NCI-H1092 (cell line): ENCODE measurements at places on chromosomes 5 and 9.

DNA sequence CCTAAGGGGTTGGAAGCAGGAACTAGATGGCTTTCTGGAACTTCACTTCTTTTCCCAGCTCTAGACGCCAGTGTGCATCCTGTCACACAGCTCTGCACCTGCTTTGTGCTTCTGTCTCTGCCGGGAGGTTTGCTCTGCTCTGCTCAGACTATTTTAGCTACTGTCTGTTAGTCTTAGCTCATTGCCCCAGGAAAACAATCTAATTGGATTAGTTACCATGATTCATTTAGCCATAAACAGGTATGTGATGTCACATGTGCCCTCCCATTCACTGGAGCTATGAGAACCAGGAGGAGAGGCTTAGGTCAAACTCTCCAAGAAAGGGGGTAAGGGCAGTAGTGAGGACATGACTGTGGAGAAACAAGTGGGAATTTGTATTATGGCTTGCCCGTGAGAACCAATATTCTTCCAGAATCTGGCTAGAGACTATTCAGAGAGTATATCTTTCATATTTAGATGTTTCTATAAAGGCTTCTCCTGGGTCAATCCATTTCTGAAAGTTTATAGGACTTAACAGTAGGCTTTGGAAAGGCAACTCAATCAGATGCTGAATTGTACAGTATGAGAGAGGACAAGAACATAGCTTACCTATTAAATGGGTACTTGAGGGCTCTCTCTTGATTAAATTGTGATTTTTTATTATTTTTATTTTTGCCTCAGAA lies 22.4 kb upstream of the NREP start:
- DNase-seq, result no peak

DNA sequence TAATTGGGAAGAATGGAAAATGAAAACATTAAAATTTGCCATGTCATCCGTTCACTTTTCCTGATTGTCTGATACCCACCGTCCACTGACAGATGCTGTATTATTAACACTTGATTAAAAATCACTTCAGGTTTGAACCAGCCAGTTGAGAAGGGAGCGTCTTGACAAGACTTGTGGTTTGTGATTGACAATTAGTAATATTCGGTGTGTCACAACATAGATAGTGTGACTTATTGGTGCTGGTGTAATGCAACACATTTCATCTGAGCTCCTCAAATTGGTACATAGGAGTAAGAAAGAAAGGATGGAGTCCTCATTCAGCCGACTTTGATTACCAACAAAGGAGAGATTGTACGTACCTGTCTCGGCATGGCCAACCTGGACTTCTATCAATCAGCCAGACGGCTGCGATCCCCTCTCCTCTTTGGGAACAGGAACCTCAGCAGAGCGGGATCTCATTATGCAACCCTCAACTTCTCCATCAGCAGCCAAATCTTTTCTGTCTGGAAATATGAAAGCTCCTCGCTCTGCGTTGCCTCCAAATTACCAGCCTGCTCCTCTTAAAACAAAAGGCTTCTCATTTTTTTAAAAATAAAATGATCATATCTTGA lies 211.7 kb upstream of the MVB12B start:
- DNase-seq, result no peak

GRCh38 chr9:120933310-120934055 lies 6.9 kb upstream of the TRAF1 start:
- no peak for DNase-seq

GRCh38 chr5:83802686-83803085 lies 82.0 kb upstream of the HAPLN1 start:
- no peak for DNase-seq

- DNase-seq, result no peak
Observed at GRCh38 chr9:68979538-68980314, 34.2 kb downstream of the PRKACG start.

- DNase-seq, result no peak
Observed at GRCh38 chr9:109418827-109419226, 79.3 kb downstream of the PTPN3 start.

DNA sequence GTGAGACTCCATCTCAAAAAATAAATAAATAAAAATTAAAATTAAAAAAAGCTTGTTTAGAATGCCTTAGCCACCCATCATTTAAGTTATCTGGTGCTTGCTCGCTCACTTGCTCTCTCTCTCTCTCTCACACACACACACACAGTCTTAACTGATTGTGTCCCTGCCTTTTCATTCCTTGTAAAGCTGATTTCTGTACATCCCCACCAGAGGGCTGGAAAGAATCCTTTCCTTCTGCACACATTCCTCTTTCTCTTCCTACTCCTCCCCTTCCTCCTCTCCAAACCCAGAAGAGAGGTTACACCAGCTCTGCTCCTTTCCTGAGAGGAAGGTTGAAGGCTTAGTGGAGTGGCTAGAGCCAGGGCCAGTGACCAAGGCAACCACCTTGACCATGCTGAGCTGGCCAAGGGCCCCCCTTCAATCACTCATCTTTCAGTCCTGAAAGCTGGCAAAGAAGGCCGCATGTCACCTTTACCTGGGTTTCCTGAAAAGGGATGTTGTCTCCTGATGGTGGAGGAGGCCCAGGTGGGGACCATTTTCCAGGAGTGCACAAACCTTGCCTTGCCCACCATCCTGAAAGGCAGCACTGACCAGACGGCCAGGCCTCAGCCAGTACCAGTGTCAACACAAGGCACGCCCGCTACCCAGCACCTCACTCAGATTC lies 25.6 kb downstream of the STK10 start:
- no peak for DNase-seq

DNA sequence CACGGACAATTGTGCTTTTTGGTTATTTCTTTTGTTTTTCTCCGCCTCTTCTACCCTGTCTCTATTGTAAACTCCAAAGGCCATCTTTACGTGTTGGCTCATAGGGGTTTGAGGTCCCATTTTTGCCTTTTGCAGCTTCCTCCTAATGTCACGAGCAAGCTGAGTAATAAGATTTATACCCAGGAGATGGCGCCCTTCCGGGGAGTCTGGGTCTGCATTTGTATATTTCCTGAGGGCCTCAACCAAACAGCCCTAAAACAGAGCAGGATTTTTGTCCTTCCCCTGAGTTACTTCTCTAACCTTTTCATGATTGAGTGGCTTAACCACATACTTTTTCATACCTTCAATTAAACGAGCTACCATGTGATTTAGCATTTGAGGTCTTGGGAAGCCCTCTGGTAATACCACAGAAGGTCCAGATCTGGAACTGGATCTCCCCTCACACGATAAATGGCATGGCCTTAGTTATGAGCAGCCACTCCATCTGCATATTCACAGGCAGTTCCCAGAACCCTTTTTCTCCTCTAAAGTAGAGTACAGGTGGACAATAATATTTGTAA lies 11.2 kb upstream of the CFAP95 start:
- DNase-seq, result no peak

DNA sequence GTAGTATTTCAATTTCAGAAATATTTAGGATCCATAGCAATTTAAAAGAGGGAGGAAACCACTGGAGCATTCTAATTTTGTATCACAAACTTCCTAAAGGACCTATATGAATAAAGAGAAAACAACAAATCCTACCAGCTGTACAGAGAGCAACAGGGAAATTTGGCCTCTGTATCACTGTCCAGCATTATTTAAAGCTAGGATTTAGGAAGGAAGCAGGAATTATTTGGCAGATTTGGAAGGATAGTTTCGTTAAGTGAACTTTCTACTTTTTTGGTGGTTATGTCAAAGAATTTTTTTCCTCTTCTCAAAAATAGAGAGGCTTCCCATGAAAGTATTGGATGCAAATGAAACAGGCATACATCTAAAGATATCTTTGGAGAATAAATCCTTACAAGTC lies 269.7 kb downstream of the RAB3C start:
- no peak for DNase-seq

DNA sequence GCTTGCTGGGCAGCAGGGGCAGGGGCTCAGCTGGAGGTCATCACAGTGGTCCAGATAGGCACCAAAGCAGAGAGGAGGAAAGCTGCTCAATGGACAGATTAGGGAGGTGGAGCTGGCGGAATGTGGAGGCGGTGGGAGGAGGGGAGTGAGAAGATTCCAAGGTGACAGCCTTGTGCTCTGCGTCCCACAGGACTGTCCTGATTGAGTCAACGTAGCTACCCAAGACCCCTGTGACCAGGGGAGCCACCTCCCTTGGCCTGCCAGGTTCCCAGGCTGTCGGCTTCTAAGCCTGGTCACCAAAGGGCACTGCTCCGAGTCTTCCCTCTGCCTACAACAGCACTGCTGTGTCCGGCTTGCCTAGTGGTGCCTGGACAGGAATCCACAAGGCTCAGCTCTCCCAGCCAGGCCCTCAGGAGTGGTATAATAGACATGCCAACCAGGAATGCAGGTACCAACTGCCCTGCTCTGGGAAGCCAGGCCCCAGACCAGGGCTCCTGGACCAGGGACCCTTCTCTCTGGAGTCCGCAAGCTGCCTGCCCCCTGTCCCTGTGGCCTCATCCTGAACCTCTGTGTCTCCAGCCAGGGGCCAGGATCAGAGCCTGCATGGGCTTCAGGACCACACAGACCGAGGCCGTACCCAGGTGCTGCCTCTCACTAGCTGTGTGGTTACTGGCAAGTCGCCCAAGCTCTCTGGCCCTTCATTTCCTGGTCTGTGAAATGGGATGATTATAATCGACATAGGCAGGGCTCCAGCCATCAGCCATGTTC lies 67.9 kb downstream of the STK10 start:
- DNase-seq, result no peak

GRCh38 chr5:41877408-41877807 lies 7.2 kb upstream of the OXCT1 start:
- no peak for DNase-seq

DNA sequence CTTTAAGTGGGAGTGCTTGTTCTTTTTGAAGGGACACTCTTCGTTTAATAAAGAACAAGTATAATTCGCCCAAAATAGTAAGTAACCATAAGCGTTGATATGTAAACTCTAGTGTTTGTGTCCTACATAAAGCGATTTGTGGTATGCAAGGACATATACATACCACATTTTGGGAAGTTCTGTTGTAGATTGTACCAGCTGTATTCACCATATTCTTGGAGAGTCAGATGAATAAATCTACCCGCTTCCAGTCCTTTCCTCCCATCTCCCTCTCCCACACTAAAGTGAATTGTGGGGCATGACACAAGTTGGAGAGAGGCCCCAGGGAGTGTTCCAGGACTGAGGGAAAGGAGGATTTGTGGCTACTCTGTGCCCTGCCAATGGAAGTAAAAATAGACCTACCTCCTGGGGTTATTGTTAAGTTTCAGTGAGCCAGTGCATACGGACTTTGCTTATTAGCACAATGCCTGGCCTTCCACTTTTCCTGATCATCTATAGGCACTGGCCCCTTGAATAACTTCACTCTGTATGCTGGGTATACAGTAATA lies 40.6 kb downstream of the ARHGAP26 start:
- DNase-seq, result no peak

DNA sequence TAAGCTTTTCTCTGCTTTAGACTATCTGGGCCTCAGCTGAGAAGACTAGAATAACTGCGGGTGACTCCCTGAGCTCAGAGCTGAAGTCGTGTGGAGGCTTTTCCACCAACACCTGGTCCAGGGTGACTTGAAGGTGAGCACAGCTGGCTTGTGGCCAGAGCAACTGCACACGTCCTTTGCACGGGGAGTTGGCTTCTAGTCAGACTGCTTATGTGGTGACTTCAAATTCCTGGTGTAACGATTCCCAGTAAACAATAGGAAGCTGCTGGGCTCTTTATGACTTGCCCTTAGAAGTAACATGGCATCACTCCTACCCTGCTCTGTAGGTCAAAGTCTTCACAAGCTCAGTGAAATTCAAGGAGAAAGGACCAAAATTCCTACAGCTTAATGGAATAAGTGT lies 800.6 kb upstream of the CDH6 start:
- DNase-seq, result no peak

DNA sequence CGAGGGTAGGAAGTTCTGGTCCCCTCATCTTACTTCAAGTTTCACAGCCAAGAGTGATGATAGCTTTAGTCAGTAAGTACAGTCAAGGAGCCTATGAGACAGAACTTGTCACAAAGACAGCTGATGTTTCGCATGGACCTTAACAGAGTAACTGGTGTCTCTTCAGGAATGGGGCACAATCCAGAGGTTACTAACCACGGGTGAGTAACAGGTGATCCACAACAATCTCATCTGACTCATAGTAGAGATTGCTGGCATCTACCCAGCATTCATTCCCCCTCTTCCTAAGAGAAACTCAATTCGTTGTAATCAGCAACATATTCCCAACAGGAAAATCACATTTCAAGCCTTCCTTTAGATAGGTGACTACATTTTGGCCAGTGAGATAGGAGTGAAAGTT lies 126.7 kb downstream of the SNX18 start:
- DNase-seq, result no peak

GRCh38 chr9:12862611-12863410 lies 88.0 kb downstream of the LURAP1L start:
- peak; percentile 7 for DNase-seq

- DNase-seq, result no peak
Observed at GRCh38 chr5:78215972-78216371, 78.5 kb downstream of the AP3B1 start.

GRCh38 chr5:4531756-4532704 lies 608.1 kb upstream of the ADAMTS16 start:
- DNase-seq, result no peak

DNA sequence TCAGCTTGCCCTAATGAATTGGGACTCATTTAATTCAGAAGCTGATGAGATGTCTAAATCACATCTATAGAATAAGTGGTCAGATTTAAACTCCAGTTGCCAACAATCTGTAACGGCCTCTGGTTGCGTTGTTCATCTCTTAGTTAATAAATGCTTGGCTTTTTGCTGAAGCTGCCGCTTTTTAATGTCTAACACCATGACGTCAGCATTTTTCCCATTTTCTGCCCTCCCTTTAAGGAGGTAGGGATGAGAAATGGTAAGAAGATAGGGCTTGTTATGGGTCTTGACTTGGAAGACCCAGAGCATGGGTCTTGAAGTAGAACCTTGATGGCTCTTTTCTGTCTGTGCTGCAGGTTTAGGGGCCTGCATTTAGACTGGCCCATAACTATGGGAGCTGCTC lies 33.3 kb downstream of the PALM2AKAP2 start:
- no peak for DNase-seq

- peak; percentile 45 for DNase-seq
Observed at GRCh38 chr5:159098603-159099436, 896 bp downstream of the EBF1 start.

- no peak for DNase-seq
Observed at GRCh38 chr9:7123743-7124142, 366.0 kb downstream of the KDM4C start.

DNA sequence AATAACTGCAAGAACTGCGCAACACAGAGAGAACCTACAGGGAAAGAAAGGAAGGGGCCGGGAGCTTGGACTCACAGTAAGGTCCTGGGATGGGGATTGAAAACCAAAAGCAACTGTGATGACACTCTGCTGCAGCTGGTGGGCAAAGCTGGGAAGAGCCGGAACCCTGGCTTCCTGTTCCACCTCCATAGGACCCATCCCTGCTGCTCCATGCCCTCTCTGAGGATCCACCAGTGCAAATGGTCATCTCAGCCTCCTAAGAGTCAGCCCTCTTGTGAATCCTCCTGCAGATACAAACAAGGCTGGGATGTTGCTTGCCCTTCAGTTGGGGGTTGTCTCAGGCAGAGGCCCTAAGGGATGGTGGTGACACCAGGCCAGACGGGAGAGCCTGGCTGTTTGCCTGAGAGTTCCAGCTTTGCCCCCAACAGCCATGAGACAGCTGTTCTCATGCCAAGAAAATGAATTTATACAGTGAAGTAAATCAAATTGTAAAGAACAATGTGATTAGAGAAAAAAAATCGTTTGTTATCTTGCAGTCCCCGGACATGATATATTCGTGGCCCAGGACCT lies 90.8 kb downstream of the TENT4A start:
- DNase-seq, result no peak

- DNase-seq, result peak; percentile 19
Observed at GRCh38 chr9:7117676-7118561, 360.1 kb downstream of the KDM4C start.
